ENCODE measurements at places on chromosomes 12 and 14.

DNA sequence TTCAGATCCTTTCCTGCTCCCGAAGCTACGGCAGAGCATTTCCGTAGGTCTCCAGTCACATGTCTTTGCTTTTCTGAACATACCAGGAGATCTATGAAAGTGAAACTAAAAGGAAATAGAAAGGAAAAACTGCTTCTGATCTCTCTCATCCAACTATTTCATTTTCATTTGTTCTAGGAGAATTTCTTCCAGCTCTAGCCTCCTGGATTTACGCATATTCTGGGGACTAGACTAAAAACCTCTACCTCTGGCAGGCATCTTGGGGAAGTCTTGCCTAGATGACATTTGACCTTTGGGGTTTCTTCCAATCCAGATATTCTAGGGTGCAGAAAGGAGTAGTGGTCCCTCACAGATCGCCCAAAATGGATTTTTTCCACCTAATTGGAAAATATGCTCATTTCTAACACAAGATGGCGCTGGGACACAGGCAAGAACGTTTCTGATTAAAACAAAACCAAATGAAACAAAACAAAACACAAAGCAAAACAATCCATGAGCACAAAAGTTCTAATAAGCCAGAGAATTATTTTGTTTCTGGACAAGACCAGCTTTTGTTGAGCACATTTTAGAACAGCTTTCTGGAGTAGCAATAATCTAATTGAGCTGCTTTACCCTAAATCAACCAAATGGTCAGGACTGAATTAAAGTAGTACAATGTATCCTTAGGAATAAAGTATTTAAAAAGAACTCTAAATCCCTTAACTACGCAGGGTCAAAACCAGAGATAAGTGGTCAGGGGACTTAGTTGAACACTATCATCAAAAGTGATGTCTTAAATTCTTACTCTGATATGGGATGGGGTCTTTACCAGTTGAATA is 12.3 kb upstream of the PARP11 start:
- peak; percentile 68 for DNase-seq

DNA sequence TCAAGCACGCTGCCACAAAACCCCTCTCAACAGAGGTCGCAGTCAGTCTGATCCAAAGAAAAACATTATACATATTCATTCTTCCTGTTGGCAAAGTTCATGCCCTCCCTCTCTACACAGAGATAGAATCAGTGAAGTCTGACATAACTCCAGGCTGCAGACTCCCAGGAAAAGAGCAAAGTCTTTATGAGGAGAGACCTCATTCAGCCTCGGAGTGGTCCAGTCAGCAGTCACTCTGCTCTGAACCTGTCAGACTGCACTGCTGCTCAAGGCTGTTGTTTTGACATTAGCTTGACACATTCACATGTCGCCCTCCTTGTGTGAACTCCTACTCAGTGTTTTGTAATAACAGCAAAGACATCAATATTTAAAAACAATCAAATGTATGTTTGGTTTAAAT is 241.2 kb upstream of the G2E3 start:
- no peak for DNase-seq

DNA sequence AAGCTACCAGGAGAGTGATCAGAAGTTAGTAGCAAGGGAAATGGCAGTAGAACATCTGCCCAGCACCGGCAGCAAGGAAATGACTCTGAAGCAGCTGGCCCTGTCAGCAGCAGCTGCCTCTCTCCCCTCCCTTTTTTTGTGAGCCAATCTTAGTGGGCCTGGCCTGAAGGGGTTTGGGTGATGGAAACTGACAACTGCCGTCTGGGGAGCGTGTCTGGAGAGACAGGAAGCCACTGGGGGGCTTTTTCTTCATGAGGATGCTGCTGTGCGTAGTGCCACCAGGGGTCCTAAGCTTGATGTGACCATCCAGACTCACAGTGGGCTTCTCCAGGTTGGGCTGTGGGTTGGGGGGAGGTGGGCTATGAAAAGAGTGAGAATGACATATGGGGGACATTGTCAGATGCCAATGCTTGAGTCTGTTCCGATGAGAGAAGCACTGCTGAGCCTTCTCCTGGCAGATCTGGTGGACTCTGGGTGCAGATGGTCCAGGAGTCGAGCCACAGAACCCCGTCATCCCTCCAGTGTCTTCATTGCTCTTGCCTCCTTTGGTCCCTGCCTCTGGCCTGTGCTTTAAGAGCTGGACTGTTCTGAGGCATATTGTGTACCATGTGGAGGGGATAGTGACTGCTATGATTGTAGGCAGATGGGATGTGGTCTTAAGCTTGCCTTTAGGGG is 87.6 kb upstream of the HIF1A start:
- no peak for DNase-seq

- DNase-seq: no peak
These were observed 74.2 kb downstream of the NOC4L start for GRCh38 chr12:132218527-132218875.

- no peak for DNase-seq
These were observed 128.1 kb downstream of the ASCL1 start for GRCh38 chr12:103085541-103085940.

- DNase-seq: no peak
These were observed 73.8 kb upstream of the RFX4 start for GRCh38 chr12:106508966-106509365.

DNA sequence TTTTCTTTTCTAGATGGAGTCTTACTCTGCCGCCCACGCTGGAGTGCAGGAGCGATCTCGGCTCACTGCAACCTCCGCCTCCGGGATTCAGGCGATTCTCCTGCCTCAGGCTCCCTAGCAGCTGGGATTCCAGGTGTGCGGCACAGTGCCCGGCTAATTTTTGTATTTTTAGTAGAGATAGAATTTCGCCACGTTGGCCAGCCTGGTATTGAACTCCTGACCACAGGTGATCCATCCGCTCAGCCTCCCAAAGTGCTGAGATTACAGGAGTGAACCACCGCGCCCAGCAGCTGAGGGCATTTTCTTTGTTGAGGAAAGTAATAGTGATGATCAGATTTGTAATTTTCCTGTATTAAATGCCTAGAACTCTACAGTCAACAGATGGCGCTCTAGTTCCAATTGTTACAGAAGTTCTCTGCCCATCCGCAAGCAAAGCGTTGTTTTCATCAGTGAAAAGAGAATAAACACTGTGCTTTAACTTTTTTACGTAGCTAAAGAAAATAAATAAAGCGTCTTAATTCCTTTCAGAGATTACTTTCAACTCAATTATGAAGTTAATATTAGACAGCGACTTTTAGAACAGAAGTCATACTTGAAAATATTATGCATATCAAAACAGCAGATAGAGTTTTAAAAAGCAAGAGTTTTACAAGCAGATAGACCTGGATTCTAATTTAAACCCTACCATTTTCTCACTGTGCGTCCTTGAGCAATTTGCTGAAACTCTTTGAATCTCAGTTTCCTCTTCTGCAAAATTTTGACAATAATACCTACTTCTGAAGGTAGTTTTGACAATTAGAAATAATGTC is 335.1 kb downstream of the DUSP6 start:
- DNase-seq: no peak

DNA sequence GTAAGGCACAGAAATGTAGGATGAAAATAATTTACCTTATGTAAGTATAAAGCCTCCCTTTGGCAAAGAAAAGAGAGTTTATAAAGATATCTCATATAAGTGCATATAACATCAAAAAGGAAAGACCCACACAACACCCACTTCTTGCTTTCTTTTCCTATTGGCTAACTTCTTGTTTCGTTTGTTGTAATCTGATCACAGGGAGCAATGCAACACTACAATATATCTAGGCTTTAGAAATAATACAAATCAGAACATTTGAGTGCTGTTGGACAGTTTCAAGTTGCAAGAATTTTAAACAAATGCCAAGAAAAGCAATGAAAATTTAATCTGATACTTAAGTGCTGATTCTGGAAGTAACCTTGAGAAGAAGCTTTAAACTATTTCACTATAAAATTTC is 1.3 kb downstream of the FGD6 start:
- no peak for DNase-seq

GRCh38 chr12:97267594-97268202 is 194.9 kb upstream of the RMST start:
- no peak for DNase-seq

GRCh38 chr12:124658806-124659402 is 91.5 kb upstream of the NCOR2 start:
- DNase-seq: no peak

All from left forelimb (tissue), 1 donor.